NB4 (cell line): ENCODE measurements at places on chromosomes 12 and 14.

- peak; percentile 63 for DNase-seq
These were observed 91.8 kb downstream of the EML1 start for GRCh38 chr14:99884834-99885648.

- DNase-seq: no peak
These were observed 6.9 kb downstream of the MLH3 start for GRCh38 chr14:75044322-75044721.

GRCh38 chr12:1830981-1831963 is 10.9 kb downstream of the LRTM2 start:
- DNase-seq: no peak

DNA sequence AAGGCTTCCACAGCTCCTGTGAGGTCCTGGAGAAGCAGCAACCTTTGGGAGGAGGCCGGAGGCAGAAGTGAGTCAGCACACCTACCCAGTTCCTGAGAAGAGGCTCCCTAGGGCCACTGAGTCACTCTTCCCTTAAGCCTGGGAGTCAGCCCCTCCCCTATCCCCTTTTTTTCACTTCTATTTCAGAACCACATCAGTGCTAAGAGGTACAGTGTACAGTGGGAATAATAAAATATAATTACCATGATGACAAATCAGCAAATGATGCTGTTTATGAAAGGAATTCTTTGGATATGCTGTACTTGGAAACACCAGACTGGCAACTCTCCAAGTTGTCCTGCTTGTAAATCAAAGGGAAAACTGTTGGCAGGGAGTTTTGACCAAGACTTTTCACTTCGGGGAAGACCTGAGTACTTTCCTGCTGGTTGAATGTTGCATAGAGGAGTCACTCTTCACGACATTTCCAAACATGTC is 7.8 kb upstream of the TBPL2 start:
- peak; percentile 55 for DNase-seq

DNA sequence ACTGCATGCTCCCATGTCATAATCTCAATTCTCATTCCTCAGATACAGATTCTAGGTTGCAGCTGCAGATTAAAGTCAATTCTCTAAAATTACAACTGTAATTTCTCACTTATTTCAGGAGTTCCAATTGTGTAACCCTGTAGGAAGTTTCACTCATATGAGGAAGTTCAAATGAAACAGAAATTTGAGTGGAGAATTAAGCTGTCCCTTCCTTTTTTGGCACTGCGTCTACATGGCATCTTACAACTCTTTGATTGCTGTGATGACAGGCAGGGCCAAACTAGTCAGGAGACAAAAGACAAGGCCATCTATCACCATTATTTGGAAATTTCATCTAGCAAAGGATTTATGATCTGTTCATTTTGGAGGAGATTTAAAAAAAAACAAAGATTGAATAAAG is 13.3 kb upstream of the GRIP1 start:
- peak; percentile 33 for DNase-seq

- no peak for DNase-seq
These were observed 153.1 kb downstream of the HMGA2 start for GRCh38 chr12:65977384-65977783.

DNA sequence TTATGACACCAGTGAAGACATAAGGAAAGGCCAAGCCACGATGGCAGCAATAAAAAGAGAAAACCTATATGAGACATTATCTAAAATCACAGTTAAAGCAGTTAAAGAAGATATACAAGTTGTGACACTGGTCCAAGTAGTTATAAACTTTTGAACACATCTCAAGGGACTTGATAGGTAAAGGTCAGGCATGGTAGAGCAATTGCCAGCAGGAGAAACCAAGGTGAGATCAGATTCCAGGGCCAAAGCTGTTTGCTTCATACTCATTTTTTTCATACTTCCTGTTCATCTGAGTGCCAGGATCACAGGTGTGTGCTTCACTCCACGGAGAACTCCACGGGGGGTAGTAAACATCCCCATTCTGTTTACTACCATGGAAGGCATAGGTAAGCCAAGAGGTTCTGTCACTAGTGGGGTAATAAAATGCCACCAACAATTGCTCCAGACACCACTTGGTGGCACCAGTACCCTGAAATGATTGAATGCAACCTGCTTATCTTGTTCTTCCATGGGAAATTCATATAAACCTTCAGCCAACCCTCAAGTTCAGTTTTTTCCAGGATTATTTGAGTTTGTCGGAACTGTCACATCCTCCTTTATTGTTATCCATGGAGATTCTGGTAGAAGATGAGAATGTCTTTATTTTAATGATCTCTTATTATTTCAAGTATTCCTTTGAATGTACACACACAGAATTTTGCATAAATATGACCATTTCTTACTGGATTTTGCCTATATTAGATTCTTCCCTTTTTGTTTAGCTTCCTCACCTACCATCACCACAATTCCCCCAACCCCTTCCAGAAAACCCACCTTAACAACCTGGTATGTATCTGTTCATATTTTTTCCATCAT is 59.2 kb upstream of the TSPAN8 start:
- DNase-seq: peak; percentile 44

- DNase-seq: no peak
These were observed 646 bp downstream of the FBLN5 start for GRCh38 chr14:91946622-91947474.

GRCh38 chr12:126726481-126727217 is 1540.3 kb upstream of the TMEM132C start:
- DNase-seq: no peak

GRCh38 chr12:31366104-31366621 is 40.2 kb upstream of the SINHCAF start:
- DNase-seq: no peak

- no peak for DNase-seq
These were observed 81.9 kb downstream of the PELI2 start for GRCh38 chr14:56199982-56200577.

GRCh38 chr12:49301760-49302159 is 6.8 kb downstream of the PRPH start:
- no peak for DNase-seq

DNA sequence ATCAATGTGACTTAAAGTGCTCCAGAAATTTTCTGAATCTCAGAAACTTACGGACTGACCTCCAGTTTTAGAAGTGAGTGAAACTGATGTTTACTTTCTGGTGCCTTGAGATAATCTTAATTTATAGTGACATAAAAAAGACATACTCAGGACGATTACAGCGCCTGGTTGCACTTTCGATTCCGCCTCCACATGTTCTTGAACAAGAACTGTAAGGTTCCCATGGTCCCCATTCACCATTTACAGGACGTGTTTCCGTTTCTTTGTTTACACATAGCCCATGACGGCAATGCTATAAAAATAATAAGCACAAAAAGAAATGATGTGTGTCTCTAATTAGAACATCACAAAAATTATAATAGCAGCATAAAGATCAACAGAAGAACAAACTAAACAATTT is 98.2 kb downstream of the ADAMTS20 start:
- DNase-seq: no peak

DNA sequence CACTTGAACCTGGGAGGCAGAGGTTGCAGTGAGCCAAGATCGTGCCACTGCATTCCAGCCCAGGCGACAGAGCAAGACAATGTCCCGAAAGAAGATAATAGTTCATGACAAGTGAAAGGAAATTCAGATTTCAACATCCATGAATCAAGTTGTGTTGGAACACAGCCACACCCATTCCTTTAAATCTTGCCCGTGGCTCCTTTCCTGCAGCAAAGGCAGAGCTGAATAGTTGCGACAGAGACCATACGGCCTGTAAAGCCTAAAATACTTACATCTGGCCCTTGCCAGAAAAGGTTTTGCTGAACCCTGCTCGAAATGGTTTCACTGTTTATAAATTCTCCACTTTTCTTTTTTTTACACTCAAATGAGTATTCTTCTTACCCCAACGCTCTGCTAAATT is 17.7 kb upstream of the ITPK1 start:
- peak; percentile 83 for DNase-seq

- no peak for DNase-seq
These were observed 20.6 kb upstream of the CEP170B start for GRCh38 chr14:104844306-104845032.

GRCh38 chr12:131596115-131596514 is 114.8 kb upstream of the SFSWAP start:
- DNase-seq: no peak

GRCh38 chr14:60220917-60221316 is 28.1 kb upstream of the PPM1A start:
- no peak for DNase-seq

GRCh38 chr12:81558031-81558430 is 201.1 kb downstream of the PPFIA2 start:
- no peak for DNase-seq

DNA sequence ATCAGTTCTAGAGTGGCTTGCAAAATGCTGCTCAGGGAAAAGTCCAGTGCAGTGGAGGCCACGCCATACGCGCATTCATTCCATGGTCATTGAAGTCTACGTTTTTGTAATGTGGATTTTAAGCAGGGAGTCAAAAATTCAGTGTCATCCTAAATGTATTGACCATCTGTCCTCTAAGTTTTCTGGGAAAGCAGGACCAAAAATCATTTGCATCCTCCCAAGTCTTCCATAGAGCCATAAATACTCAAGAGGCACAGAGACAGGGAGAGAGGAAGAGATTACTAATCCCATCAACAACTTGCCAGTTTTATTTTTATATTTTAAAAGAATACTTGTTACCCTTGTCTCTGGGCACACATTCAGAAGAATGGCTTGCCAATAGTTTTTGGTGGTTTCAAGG is 36.9 kb downstream of the RHOJ start:
- DNase-seq: no peak

- no peak for DNase-seq
These were observed 490.7 kb downstream of the EGLN3 start for GRCh38 chr14:33460164-33460563.

DNA sequence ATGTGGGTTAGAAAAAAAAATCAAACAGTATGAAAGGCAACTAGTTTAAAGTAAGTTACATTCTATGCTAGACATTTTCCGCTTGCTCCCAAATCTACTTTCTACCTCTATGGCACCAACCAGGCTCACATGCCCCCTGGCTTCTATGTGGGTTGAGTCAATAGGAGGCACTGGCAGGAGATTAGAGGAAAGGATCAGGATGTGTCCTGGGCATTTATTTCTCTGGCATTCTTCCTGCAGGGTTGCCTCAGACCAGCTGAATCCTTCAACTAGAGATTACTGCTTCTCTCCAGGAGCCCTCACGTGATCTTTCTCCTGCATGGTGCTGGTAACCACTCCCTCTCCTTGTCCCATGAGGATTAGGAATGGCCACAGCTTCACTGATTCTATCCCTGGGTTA is 14.9 kb upstream of the CCDC60 start:
- DNase-seq: no peak

DNA sequence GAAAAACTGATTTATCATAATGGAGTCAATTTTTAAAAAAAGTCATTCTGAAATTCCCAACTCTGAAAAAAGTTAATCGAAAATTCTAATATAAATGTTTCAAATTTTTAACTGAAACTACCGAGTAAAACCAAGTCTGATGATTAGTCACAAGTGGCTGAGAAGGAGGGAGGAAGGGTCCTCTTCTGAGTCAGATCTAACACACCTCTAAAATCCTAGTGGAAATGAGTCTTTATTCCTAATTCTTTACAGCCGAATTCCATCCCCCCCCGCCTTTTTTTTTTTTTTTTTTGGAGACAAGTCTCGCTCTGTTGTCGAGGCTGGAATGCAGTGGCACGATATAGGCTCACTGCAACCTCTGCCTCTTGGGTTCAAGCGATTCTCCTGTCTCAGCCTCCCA is 37.9 kb downstream of the RAD9B start:
- DNase-seq: no peak

GRCh38 chr12:62263966-62264365 is 3.8 kb downstream of the USP15 start:
- no peak for DNase-seq

GRCh38 chr12:40106655-40107054 is 774 bp upstream of the SLC2A13 start:
- no peak for DNase-seq

GRCh38 chr14:43786066-43786762 is 720.9 kb downstream of the FSCB start:
- no peak for DNase-seq

GRCh38 chr12:62468397-62468796 is 1.8 kb downstream of the MON2 start:
- no peak for DNase-seq

GRCh38 chr14:71130491-71131179 is 223.4 kb downstream of the PCNX1 start:
- peak; percentile 80 for DNase-seq

DNA sequence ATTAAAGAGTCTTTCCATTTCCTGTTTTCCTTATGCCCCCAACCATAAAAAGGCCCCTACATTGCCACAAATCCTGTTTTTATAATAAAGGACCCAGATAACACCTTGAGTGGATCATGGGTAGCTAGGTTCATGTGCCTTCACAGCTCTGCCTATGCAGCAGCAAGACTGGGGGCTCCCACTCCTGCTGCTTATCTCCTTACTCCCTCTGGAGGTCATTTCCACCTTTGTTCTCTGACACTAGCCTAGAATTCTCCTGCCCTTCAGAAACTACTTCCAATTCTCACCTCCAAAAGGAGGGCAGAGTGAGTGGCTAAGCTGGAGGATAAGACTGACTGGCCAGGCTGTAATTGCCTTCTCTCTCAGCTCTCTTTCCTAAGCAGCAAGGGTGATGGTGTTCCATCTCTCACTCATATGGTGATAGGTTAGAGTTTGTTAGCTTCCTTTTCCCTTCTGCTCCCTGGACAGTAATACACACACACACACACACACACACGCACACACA is 20.0 kb upstream of the STAC3 start:
- peak; percentile 18 for DNase-seq

DNA sequence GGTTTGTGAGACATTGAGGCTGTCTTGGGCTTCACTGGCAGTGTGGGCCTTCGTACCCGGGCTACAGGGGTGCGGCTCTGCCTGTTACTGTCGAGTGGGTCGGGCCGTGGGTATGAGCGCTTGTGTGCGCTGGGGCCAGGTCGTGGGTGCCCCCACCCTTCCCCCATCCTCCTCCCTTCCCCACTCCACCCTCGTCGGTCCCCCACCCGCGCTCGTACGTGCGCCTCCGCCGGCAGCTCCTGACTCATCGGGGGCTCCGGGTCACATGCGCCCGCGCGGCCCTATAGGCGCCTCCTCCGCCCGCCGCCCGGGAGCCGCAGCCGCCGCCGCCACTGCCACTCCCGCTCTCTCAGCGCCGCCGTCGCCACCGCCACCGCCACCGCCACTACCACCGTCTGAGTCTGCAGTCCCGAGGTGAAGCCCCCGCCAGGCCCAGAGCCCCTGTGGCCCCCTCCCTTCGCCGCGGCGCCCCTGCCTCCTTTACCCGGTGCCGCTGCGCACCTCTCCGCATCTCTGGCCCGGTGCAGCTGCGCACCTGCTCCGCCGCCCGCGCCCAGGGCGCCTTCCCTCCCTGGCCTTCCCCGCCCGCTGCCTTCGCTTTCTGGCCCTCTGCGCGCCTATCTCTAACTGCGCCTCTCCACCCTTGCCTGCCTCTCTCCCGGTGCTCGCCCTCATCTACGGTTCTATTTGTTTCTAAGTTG is at the start of gene ENO2:
ENO2 (plus strand) TSS at position 335 of the 701 bp plus-strand sequence. CDS start 1,253 bp downstream, outside the sequence.
- DNase-seq: peak; percentile 64

- DNase-seq: peak; percentile 1
These were observed 90.4 kb downstream of the SLC8A3 start for GRCh38 chr14:70098250-70098809.

DNA sequence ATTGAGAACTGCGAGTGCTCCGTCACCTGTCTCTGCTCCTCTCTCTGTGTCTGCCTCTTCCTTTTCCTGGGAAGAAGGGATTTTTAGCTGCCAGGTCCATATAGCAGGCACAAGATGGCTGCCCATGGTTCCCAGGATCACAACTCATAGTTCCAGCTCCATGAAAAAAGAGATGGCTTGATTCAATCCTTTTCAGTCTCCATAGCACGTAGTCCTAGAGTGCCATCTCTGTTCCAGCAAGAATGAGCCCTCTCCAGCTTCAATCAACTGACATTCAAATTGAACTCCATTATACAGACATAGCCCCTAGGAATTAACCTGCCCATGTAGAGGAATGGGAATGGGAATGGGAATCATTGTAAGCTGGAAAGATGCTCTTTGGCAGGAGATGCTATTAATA is 34.7 kb upstream of the RTRAF start:
- DNase-seq: no peak
